ENCODE measurements at places on chromosomes 1 and 21.

DNA sequence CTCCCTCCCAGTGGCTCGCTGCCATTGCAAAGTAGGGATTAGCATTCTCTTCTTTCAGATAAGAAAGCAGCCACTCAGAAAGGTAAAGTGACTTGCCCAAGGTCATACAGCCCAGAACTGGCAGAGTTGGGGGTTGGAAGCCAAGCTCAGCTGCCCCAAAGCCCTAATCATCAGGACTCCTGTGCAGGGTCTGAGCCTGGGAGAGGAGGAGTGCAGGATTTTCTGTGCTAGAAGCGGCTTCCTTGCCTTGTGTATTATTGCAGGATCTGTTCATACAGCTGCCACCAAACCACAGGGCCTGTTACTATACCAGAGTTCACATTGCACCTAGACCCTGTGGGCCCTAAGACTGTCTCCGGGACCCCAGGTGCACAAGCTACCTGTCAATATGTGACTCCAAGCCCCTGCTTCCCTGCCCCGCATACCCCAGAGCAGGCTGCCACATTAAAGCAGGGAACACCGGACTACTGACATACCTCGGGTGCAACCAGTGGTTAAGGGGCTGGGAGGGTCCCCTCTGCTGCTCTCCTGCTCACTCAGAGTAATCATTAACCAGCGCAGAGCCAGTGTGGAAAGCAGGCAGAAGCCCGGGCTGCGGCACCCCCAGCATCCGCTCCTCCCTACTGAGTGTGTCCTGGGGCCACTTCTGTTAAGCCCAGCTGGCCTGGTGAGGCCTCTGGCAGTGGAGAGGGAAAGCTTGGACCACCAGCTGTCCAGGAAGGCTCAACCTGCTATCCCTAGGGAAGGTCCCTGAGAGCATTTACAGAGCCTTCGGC is 15.8 kb downstream of the HSPG2 start:
- no peak for DNase-seq

GRCh38 chr1:115428256-115428655 is 90.2 kb upstream of the NGF start:
- peak; percentile 33 for DNase-seq

DNA sequence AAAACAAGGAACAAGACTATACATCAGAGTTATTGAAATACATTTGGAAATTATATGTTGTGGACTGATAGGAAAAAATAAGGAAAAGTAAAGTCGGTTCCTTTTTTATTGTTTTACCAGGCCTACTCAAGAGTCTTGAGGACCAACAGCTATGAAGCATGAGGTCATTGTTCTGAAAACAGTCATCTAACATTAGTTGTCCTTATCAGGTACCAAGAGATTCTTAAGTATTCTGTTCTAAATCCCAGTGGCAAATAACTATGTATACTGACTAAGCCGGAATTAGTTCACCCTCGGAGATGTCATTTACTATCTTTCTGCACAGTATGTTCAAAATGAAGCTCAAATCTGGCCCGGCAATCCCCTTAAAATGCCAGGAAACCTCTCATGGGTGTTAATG is 585 bp downstream of the ADGRL4 start:
- DNase-seq = peak; percentile 1

DNA sequence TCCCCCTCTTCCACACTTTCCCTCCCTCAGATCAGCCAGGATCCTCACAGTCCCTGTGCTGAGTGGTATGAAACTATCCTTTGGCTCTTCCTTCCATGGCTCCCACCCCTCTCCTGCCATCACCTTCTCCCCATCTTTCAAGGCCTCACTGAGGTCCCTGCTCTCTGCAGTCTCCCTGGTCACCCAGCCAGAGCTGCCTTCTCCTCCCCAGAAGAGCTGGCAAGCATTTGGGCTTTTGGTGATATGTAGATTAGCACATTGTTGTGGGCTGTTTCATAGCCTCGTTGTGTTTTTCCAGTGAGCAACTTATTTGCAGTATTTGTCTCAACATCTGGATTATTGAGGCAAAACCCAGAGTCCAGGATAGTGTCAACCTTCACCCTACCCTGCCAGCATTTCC is 2.2 kb downstream of the CSF1 start:
- peak; percentile 67 for DNase-seq

DNA sequence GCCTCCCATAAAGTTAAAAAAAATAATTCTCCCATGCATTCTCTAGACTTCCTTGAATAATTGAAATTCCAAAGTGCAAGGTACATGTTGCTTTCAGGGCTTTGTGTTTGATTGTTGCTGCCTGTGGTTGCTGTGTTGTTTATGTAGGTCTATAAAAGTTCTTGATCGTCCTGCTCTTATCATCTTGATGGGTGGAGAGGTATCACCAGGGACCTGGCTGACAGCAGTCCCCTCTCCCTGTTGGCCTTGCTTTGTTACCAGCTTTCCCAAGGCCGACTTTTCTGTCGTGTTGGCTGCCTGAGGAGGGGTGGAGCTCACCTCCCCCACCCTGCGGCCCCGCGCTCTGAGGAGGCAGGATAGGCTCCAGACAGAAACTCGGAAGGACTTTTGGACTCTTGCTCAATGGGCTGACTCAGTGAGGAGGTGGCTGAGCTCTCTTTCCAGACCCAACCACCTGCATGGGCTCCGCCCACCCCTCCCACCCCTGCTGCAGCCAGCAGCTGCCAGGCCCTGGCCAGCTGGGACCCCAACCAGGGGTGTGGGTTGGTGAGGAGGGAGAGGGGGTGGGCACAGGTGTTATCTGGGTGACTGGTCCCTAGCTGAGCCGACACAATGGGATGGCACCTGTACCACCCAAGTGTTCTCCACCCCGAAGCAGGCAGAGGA is 2.0 kb downstream of the INAVA start:
- no peak for DNase-seq
